ENCODE measurements at places on chromosomes 13 and 19. TPM values are rescaled to one million over a fixed set of nuclear protein-coding genes. Genes with fewer than 3 reads are reported as not detected.

DNA sequence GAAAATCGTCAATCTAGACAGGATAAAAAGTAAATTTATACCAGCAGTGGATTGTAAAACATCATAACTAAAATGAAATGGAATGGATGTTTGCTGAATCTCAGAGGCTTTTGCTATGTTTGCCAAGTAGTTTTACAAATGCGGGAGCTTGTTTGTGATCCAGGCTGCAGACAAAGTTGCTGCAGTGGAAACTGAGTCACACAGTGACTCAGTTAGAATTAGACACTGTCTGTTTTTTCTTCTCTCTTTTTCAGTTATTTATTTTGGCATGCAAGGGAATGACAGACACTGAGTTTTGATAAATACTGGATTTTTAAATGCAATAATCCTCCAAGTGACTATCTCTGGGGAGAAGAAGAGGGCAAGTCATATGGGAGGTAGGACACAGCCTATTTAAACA is 4.6 kb upstream of the PNMA8A start:
- no peak for DNase-seq

DNA sequence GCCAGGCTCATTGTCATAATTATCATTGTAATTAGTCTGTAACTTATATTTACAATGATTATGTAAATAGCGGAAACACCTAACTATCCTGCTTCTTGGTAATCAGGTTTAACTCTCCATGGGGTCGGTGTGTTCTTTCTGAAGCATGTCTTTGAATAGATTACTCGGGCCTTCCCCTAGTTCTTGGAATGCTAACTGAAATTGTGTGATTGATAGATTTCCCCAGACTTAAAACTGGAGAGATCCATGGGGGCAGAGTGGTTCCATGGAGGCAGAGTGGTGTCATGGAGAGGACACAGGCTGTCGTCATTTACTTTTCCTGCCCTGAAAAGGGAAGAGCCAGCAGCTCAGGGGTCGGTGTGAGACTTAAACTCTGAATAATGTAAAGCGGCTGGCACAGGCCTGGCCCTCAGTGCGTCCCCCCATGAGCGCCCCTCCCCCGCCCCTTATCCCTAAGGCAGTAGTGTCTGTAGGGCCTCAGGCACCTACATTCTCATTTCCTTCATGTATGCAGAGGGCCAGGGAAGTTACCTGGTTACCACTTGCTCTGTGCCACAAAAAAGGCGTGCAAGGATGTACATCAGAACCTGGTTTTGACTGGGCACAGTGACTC is 225.1 kb downstream of the TM9SF2 start:
- no peak for DNase-seq

- no peak for DNase-seq
Observed at GRCh38 chr13:110268061-110268460, 38.9 kb downstream of the COL4A1 start.

GRCh38 chr19:48481846-48482639 is 12.9 kb downstream of the CYTH2 start:
- no peak for DNase-seq

Gene PALM3
- total RNA-seq, result 27.0 TPM

- peak; percentile 53 for DNase-seq
Observed at GRCh38 chr19:39307046-39307821, 11.0 kb downstream of the IFNL1 start.

DNA sequence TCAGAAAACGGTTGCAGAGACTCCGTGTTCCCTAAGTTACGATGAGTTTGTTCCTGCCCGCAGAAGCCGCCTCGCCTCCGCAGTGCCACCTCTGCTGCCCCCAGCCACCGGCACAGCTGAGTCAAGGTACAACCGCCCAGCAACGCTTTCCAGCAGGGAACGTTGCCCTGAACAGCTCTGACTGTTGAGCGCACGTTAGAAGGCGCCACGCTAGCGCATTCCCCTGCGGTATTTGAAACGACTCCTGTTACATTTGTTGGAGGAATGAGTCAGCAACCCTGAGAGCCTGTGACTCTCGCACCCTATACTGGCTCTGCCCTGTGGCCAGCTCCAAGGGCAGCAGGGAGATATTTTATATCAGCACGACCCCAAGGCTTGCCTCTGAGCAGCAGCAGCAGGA is 302.8 kb downstream of the TEX29 start:
- no peak for DNase-seq

DNA sequence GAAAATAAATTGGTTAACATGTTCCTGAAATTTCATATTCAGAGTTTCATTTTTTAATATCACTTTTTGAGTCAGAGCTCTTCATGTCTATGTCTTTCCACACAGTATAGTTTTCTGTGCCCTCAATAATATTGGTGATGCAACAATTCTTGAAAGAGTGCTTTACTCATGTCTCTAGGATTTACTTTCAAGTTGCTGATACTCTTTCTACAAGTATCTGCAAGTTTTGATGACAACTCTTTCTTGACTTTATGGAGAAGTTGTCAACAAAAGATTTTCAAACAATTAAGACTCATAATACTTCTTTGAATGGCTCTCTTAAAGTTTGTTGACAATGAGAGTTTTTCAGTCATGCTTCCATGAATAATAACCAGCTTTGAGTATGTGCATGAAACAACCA is 561.7 kb downstream of the DIAPH3 start:
- no peak for DNase-seq

GRCh38 chr19:12733369-12734214 is 892 bp downstream of the TRIR start:
- DNase-seq, result peak; percentile 33

GRCh38 chr13:100983111-100983510 is 308.5 kb upstream of the TMTC4 start:
- no peak for DNase-seq

Gene TEX29
- total RNA-seq, result not detected

Gene LRRC8E
- total RNA-seq, result 8.0 TPM

- DNase-seq, result no peak
Observed at GRCh38 chr19:32977280-32977679, 5.2 kb downstream of the FAAP24 start.

GRCh38 chr13:40362502-40362901 is 303.9 kb downstream of the FOXO1 start:
- DNase-seq, result no peak

- no peak for DNase-seq
Observed at GRCh38 chr19:34879563-34879962, 47.1 kb upstream of the ZNF30 start.

- DNase-seq, result peak; percentile 14
Observed at GRCh38 chr19:48006762-48007161, 12.3 kb downstream of the ELSPBP1 start.

GRCh38 chr19:355134-355533 is 10.5 kb upstream of the MIER2 start:
- no peak for DNase-seq

DNA sequence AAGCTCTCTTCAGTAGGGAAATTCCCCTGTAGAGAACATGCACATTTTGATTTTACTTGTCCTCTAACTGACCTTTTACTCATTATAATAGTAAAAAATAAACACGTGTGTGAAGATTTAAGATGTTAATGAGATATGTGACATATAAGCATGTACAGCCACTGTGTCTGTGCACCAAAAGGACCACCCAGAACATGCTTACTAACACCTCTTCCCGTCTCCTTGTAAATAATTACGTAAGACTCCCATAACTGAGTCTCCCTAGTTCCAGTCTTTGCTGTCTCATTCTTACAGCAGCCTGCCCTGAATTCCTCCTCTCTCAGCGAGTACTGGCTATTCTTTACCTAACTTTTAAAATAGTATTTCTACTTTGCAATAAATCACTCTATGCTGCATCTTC is 53.6 kb downstream of the ZNF100 start:
- DNase-seq, result no peak

- DNase-seq, result no peak
Observed at GRCh38 chr19:45322311-45322710, 364 bp downstream of the CKM start.

Gene LGALS7B
- total RNA-seq, result 4.8 TPM

Gene CEACAM20
- 0.28 TPM for total RNA-seq

DNA sequence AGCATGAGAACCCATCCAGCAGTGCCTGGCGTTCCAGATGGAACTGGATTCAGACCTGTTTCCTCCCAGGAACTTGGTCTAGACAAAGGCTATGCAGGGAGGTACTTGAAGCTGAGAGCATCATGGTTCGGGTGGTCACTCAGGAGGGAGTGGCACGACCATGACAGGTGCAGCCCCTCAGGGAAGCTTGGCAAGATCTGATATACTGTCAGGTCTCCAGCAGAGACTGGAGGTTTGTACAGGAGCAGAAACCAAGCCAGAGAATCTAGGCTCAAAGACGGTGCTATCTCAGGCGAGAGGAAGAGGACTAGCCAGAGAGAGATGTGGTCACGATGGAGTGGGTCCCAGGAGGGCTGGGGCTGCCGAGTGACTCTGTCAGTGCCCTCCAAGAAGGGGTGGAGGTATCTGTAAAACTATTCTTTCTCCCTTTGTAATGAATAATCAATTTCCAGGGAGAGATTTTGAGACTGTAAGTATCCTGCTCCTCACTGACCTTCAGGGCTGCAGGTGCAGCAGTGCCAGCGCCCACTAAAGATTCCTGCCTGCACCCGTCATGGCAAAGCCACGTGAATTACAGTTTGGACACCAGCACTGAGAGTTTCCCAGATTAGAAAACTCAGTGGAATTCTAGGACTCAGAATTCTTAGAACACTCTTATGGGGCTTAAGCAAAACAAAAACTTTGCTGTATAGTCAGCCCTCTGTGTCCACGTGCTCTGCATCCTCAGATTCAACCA is 10.2 kb upstream of the DCUN1D2 start:
- DNase-seq, result no peak

DNA sequence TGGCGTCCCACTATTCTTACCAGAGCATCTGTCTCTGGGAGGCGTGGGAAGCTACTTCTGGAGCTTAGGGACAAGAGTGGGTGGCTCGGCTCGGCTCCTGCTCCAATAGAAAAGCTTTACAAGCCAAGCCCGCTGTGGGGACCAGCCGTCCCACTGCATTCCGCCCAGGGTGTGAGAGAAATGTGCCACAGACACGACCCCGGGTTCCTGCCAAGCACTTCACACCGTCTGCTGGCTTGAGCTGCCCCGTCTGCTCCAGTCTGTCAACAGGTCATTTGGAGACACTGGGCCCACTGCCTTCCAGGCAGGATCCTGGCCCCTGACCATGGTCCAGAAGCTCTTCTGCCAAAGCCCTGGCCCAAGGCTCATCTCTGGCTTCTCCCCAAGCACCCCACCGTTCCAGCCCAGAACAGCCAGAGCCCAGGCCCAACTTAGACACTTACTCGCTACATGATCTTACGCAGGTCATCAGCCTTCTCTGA is 6.5 kb upstream of the FKRP start:
- no peak for DNase-seq

GRCh38 chr13:94053986-94054593 is 425.4 kb downstream of the DCT start:
- no peak for DNase-seq

Gene ARL11
- total RNA-seq, result not detected

GRCh38 chr19:35116072-35116801 is 614 bp downstream of the FXYD3 start:
- DNase-seq, result peak; percentile 78

DNA sequence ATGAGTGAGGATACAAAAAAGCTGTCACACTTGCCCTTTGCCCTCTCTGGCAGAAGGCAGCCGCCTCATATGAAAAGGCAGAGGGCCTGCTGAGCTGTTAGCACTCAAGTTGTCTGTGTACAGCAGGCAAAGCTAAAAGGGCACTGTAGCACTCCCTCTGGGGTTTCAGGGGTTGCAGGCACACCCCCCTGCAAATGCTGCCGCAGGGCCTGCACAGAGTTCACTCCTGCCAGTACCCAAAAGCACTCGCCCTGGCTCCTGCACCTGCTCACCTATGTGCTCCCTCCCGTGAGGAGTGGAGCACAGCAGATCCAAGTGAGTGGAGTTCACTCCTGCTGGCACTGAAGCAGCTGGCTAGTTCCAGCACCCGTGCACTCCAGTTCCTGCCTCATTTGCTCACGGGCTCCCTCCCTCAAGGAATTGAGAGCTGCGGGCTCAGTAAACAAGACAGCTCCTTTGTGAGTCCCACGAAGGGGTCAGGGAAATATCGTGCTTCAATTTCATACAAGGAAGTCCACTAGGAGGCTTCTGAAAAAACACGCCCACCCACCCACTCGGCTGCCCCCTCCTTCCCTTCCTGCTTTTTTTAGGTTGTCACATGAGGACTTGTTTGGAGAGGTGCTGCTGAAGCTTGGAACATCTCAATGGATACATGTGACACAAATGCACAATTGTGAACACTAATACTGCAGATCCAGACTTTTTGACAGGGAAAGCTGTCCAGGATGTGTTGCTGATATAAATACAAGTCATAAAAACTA is 9.9 kb upstream of the RCBTB2 start:
- DNase-seq, result peak; percentile 24

Gene NLRP7
- not detected for total RNA-seq

DNA sequence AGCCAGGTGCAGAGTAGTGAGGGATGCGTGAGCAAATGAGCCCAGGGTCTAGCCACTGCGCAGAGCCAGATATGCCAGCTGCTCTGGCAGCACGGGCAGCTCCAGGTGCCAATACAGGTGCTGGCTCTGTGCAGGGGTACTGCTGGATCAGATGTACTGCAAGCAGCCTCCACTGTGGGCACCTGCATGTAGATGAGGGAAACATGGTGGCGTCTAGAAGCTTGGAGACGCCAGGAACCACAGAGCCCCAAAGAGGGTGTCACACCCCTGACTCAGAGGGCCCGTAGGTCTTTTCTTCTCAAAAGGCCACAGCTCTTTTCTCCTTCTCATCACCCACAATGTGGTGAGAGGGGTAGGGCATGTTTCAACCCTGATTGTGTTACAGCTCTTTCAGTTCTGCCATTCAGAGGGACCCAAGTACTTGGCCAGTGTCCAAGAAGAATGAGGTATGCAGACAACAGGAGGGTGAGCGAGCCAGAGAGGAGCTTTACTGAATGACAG is 244.4 kb upstream of the SLITRK1 start:
- DNase-seq, result no peak
